ENCODE measurements at places on chromosomes 1 and 21.

DNA sequence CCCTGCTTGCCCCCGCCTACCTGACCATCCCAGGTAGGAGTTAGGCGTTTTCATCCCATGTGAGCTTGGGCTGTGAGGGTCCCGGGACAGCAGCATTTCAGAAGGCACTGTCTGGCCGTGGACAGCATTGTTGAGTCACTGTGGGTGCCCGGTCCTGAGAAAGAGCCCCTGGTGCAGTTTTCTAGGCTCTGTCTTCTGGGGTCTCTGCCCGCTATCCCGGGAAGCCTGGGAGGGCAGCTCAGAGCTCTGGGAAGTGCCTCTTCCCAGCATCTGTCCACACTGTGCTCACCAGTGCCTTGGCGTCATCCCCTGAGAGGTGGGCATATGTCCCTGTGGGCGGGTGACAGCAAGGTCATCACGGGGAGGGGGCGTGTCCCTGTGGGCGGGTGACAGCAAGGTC is 11.4 kb upstream of the ZNF669 start:
- no peak for DNase-seq

DNA sequence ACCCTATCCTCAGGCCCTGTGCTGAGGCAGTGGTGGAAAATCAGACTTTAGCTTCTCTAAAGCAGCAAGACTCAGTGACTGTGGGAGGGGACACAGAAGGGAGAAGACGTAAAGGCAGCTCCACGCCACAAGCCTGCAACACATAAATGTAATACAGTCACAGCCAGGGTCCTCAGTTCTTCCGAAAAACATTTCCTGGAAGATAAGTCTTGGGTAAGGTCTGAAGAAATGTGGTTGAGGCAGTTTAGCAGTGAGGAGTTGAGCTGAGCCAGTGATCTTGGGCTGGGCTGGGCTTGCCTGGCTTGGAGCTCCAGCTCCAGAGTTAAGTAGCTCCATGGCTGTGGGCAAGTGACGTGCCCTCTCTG is 127.8 kb upstream of the ADAR start:
- DNase-seq: no peak

DNA sequence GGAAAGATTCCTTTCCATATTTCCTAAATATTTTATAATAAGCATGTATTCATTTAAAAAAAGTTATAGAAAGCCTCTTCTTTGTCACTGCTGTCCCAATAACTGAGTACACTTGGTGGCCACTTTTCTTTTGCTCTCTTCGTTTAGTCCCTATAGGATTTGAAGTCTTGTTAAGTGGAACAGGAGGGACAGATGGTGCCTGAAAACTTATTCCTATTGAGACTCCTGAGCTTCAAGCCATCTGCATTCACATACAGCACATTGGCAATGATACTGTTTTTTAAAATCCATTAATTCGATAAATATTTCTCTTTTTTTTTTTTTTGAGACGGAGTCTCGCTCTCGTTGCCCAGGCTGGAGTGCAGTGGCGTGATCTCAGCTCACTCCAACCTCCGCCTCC is 2.0 kb upstream of the ZBTB40 start:
- DNase-seq: no peak

- no peak for DNase-seq
These were observed 4.9 kb downstream of the RCC2 start for GRCh38 chr1:17434601-17435000.

DNA sequence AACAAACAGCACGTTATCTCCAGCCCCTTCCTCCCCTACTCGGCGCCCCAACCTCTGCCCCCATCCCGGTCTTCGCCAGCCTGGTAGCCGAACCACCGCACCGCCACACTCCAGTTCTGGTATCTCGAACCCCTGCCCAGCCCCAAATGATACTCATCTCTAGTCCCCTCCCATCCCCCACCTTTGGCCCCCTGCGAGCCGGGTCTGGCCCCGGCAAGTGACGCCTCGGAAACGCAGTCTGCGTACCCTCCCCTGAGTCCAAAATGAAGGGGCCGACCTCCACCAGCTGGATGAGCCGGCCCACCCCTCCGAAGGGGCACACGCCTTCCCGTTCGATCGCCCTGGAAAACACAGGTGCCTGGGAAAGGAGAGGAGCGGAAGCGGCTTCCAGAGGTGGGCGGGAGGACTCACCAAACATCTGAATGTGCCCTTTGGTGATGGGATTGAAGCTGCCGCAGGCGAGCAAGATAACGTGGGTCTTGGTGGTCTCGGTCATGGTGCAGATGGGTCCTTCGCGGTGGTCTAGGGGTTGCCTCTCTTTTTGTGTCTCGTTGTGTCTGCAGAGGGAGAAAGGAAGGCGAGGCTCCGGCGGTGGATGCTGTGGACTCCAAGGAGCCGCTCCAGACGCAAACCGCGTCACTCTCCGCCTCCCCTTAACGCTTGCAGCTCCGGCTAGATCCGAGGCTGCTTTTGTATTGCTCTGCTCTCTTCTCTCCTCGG is at the start of gene NMNAT2:
Gene NMNAT2 (minus strand): TSS at position 609 of the 720 bp plus-strand sequence. CDS start 113 bp downstream, at position 496.
- DNase-seq: no peak

DNA sequence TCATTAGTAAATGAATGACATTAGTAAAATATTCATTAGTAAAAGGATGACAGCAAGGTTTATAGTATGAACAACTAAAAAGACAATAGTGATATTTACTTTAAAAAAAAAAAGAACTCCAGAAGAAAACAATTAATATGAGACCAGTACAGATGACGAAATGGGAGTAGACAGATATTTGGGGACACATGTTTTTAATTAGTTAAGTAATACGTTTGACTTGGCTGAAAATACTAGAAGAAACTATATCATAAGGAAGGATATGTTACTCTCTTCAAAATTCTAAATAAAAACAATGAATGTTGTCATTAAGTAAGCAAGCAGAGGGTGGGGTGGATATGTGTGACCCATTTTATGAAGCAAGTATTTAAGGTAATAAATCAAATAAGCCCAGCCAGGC is 61.9 kb downstream of the GPATCH2 start:
- no peak for DNase-seq

DNA sequence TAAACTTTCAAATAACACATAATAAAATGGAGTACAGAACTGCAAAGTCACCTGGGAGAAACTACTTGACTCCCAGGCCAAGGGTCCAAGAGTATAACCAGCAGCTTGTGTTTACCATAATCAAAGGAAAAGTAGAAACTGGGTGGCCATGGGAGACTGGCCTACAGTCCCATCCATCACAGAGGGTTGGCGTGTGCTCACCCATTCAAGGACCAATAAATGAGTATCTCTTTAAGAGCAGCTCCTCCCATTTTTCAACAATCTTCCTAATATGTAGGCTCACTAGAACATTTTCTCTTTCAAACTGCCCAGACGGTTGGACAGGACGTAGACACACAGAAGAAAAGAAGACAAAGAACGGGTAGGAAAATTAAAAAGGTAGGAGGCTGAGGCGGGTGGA is at the start of gene FMO3:
Gene FMO3 (plus strand): TSS at position 302 of the 400 bp plus-strand sequence. CDS start 1,754 bp downstream, outside the sequence.
- DNase-seq: no peak

GRCh38 chr1:47676311-47677054 is 238.6 kb downstream of the FOXD2 start:
- DNase-seq: no peak

DNA sequence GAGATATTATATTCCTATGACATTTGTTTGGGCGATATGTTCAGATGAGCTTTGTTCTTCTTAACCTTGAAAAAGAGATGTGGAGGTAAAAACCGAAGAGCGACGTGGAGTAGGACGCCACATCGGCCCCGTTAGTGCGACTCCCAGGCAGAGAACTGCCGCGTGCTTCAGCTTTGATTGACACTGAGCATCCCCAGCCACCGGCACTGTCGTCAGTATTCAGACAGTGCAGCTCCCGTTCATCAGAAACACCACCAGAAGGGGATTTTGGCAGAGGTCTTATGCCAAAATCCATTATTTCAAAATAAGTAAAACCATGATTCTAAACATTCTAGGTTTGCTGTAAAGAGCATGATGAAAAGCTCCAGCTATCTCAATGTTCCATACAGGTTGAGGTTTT is 66.5 kb downstream of the AGPAT3 start:
- DNase-seq: no peak

DNA sequence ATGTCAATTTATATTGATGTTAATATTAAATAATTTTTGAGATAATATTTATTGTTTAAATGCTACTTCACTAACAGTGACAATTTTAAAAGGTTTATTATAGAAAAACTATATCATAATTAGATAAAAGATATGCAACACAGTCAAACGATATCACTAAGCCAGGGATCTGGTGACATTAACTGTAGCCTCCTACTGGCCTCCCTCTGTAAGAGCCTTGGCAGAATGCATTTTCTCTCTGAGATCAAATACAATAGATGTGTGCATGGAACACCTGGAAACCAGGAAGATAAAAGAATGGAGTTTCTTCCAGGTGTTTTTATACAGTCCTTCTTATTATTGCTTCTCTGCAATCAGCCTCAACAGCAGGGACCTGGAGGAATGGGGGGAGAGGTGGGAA is 1762.1 kb downstream of the BRINP3 start:
- DNase-seq: no peak

GRCh38 chr1:44422161-44422560 is 17.1 kb downstream of the RNF220 start:
- DNase-seq: no peak

DNA sequence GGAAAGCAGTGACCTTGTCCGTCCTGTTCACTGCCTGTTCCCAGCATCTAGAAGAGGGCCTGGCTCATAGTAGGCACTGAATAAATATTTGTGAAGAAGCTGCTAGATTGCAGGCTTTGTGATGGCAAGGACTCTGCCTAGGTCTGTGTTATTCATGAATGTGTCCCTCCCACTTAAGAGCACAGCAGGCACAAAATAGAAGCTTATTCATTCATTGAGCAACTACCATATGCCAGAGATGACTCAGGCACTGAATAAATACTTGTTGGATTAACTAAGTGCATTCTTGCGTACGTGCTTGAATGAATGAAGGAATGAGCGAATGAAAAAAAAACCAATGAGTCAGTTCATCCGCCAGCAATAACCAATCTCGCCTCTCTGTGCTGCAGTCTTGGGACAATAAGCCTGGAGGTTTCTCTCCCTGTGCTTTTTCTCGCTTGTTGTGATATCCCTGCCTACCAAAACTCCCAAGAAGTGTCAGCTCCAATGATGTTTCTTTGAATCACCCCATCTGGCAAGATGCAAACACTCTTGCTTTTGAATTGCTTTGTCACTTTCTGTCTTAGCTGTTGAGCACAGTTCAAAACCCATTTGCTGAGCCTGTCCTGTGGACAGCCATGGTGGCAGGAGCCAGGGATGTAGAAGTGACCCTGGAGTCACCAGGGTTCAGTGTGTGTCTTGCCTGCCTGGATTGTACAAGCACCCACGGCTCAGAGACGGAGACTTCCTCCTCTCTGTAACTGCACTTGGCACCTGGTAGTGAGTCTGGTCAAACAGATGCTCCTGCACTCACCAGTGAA is 143.9 kb downstream of the KAZN start:
- no peak for DNase-seq

Data from RWPE2 (cell line).